ENCODE measurements at places on chromosomes 5 and 9.

DNA sequence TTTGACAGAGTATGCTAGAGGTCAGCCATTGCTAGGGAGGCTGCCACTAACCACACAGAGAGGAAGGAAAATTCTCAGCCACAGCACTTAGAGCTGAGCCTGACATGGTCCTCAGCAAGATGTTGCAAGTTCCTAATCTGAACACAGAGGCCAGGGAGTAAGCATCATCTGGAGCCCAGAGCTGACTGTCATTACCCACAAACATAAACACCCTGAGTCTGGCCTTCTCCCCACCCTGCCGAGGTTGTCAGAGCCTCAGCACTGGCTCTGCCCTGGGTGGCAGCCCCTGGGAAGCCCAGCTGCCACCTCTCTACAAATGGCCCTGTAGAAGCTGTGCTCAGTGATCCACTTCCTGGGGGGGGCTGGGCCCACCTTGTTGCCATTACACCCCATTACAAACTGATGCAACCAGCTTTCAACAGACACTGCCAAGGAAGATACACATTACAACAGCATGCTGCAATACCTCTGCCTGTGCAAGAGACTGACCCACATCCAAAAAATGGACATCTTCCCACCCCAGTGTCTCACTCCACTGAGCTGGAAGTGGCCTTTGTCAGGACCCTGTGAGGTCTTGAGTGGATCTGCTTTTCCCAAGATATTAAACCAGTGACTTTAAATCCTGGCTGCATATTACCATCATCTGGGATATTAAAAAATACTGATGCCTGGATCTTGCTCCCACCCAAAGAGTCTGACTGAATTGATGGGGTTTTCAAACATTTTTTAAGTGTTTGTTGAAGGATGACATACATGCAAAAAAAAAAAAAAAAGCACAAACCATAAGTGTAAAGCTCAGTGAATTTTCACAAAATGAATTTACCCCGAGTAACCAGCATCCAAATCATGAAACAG is 33.0 kb downstream of the IRF1 start:
- peak; percentile 13 for ATAC-seq

GRCh38 chr9:105511446-105511845 is 46.5 kb upstream of the FKTN start:
- no peak for ATAC-seq

DNA sequence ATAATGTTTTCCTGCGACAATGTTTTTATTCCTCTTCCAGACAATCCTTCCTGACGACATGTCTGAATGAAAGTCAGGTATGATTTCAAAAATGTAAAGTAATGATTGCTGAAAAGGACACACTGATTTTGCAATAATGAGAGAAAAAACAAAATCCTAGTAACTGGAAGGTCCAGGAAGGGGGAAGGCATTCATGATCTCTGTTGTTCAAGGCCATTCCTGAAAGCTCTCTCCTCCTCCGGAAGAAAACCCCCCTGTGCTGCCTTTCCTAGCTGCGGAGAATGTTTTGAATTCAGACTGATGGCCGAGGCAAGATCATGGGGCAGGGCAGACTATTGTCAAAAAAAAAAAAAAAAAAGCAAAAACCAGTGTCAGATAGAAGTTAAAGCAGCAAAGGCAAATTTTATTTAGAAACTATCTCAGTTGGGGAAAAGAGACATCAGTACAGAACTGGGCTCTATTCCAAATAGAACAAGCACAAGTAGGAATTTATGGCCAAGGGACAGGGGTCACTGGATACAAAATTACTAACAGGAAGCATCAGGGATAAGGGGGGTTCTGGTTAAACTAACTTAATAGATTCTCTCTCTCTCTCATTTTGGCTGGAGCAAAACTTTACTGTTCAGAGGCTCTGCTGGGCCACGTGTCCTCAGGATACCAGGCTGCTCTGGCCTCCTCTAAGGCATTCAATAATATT is 36.5 kb upstream of the CTSV start:
- ATAC-seq: no peak

GRCh38 chr5:168005093-168005492 is 286.4 kb upstream of the WWC1 start:
- peak; percentile 58 for ATAC-seq

GRCh38 chr5:113770648-113771047 is 257.2 kb downstream of the YTHDC2 start:
- ATAC-seq: no peak

- ATAC-seq: no peak
Observed at GRCh38 chr5:106443746-106444145, 1227.0 kb downstream of the EFNA5 start.

DNA sequence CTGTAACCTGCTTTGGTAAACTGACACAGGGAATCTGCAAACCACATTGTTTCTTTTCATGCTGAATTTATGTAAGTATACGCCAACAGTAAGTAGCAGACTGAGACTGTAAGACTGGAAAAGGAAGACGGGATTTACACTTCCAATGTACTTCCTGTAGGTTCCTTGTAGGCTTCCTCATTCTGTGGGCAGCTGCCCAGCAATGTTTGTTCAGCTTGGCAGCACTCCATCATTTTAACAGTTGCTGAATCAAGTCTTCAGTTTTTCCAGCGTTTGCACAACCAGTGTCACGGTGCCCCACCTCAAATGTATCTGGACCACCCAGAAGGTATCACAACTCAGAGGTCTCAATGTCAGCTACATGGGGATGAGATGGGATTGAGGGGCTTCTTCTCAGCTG is 232.6 kb downstream of the PRDM9 start:
- ATAC-seq: no peak

- peak; percentile 53 for ATAC-seq
Observed at GRCh38 chr5:140632366-140633020, 482 bp downstream of the CD14 start.

DNA sequence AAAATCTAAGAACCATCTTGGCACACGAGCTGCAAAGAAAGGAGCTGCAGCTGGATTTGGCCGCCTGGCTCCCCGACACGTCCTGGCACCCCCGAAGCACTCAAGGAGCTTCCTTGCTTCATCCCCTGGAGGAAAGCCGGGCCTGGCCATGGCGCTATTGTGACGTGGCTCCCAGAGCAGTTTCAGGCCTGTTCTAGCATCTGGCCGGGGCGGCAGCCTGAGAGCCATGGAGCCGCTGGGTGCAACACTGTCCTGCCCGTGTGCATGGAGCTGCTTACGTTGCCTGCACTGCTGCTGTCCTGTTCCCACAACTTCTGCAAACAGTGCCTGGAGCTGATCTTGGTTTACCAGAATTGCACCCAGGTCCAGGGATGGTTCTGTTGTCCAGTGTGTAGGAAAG is 63.5 kb downstream of the PTPDC1 start:
- peak; percentile 86 for ATAC-seq

GRCh38 chr5:8458038-8458383 is 589.1 kb downstream of the MTRR start:
- peak; percentile 33 for ATAC-seq

DNA sequence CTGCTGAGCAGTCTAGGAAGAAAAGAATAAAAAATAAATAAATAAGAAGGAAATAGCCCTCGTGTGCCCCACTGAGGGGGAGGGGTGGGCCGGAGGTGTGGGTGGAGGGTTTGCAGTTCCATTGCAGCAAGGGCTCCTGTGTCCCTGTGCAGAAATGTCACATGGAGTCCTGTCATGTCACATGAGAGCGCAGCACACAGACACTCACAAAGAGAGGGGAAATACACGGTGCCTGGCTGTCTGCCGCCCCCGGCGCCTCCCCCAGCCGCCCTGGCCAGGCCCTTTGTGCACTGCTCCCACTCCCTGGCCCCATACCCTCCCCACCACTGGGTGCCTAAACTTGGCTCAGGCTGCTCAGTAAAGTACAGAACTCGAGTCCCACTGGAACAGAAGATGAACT is 55.6 kb upstream of the SPTLC1 start:
- no peak for ATAC-seq

DNA sequence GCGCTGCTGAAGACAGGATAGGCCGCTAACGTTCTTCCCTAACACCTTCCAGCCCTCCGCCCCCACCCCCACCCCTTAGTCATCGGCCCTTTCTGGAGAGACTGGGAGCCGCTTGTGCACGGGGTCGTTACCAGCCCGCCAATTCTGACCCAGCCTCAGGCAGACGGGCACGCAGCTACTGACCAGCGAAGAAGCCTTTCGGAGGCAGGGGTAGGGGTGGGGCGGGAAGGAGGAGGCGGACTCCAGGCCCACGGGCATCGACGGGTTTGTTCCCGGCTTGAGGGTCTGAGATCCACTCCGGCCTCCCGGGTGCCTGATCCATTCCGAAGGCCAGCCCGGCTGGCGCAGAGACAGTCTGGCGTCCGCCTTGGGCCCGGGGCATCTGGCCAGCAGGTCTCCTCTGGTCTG is 729 bp upstream of the HAND1 start:
- no peak for ATAC-seq

- ATAC-seq: no peak
Observed at GRCh38 chr5:169415948-169416347, 115.0 kb upstream of the SLIT3 start.

GRCh38 chr5:21649969-21650368 is 1203.2 kb downstream of the CDH12 start:
- no peak for ATAC-seq

DNA sequence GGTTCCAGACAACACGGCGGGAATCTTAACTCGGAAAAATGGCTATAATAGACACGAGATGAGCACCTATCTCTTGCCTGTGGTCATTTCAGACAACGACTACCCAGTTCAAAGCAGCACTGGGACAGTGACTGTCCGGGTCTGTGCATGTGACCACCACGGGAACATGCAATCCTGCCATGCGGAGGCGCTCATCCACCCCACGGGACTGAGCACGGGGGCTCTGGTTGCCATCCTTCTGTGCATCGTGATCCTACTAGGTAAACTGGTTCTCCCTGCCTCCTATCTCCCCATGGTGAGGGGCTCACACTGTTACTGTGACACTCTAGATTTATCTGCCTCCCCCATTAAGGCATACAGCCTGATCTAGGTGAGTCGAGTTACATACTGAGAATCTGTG is 124.2 kb downstream of the CDH6 start:
- no peak for ATAC-seq

GRCh38 chr5:158209219-158209908 is 350.4 kb upstream of the CLINT1 start:
- no peak for ATAC-seq

DNA sequence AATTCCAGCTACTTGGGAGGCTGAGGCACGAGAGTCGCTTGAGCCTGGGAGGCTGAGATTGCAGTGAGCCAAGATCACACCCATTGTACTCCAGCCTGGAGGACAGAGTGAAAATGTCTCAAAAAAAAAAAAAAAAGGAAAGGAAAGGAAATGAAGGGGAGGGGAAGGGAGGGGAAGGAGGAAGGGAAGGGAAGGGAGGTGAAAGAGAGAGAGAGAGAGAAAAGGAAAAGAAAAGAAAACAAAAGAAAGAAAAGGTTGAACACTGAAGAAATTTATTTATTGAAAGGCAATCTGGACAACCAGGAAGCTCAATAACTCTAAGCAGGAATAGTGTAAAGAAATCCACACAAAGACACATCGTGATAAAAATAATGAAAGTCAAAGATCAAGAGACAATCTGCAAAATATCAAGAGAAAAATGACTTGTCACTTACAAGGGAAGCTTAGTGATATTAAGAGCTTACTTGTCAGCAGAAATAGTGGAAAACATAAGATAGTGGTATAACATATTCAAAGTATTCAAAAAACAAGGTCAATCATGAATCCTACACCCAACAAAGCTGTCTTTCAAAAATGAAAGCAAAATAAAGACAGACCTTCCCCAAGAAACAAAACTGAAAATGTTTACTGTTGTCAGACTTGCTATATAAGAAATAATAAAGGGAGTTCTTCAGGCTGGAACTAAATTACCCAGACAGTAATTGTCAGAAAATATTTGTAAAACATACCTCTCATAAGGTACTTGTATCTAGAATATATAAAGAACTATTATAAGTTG is 10.9 kb upstream of the RIMOC1 start:
- ATAC-seq: no peak

DNA sequence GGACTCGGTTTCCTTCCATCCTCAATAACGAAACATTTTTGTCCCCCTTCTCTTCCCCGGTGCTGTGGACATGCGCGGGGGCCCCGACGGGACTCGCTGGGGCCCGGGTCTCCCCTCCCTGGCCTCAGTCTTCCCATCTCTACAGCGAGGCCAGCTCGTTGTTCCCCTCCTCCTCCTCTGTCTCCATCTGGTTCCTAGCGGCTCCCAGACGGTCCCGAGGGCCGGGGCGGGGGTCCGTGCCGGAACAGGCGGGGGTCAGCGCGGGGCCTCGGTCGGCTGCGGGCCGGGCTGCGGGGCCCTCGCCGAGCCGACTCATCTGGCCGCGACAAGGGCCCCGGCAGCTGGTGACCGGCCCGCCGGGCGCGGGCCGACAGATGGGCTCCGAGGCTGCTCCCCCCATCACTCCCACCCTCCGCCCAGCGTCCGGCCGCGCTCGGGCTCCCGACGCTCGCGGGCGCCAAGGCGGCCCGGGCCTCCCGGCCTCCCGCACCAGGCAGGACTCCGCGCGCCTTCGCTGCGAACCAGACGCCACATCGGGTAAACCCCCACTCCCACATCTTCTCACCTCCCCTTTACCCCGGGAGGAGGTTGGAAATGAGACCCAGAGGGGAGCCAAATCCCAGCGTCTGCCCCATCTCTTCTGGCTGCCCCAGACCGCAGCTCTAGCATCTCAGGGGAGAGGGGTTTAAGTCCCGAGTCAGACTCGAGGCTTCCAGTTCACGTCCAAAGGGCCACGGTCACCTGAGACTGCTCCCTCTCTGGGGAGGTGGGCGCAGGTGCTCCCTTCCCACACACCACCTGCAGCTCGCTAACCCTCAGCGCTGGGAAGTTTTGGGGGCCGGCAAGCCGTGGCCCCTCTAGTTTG is 8.1 kb downstream of the BARHL1 start:
- no peak for ATAC-seq

DNA sequence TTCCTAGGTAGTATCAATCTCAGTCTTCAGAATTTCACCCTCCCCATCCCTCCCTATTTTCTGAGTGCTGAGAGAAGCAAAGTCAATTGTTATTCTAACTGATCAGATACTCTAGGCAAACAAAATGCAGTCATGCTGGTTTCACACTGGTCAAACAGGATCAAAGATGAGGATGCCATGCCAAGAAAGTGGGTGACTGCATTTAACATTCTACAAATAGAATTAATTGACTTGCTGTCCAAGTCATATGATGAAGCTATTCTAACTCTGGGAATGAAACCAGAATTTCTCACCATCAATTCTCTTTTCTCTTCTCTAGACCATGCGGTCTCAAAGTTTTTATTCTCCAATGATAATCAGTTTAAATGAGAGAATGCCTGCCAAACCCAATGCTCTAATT is 112.5 kb downstream of the CTNND2 start:
- ATAC-seq: no peak

- ATAC-seq: no peak
Observed at GRCh38 chr5:2068531-2068930, 185.8 kb upstream of the IRX4 start.

DNA sequence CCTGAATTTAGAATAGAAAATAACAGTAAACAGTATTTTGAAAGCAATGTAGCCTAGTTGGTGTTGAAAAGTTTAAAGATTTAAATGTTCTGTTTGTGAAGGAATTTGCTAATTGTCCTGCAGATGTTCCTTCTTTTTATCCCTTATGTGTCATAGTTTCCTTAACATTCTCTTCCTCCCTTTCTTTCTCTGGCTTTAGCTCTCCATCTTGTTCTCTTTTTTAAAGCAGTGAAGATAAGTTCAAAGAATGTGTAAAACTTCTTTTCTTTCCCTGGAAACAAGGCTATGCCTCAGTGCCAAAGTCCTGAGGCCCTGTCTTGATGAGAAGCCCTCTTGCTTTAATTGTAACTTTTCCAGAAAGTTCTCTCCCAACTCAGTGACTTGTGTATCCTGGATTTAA is 24.4 kb upstream of the GAS1 start:
- ATAC-seq: no peak

GRCh38 chr9:100761276-100761802 is 183.5 kb downstream of the CAVIN4 start:
- ATAC-seq: no peak

Data from esophagus mucosa (tissue), 1 donor.